ENCODE measurements at places on chromosomes 3 and 15.

GRCh38 chr3:65871305-65872141 lies 167.2 kb downstream of the MAGI1 start:
- no peak for ATAC-seq

GRCh38 chr3:124351430-124352148 lies 359.7 kb upstream of the ROPN1 start:
- no peak for ATAC-seq

DNA sequence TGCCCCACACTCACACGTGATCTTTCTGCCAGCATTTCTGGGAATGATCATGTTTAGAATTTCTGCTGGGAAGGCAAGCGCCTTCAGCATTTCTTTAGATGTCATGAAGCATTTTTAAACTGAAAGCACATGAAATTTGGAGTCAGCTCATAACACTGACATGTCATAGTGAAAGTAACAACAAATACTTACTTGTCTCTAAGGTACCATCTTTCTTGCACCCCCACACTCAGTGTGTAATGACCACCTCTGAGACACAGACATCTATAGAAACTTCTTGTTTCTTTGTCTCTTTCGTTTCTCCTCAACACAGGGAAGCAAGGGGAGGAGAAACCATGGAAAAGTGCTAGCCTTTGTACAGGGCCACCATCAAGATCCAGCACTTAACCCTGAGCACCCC lies 171.7 kb downstream of the RORA start:
- ATAC-seq = peak; percentile 41

DNA sequence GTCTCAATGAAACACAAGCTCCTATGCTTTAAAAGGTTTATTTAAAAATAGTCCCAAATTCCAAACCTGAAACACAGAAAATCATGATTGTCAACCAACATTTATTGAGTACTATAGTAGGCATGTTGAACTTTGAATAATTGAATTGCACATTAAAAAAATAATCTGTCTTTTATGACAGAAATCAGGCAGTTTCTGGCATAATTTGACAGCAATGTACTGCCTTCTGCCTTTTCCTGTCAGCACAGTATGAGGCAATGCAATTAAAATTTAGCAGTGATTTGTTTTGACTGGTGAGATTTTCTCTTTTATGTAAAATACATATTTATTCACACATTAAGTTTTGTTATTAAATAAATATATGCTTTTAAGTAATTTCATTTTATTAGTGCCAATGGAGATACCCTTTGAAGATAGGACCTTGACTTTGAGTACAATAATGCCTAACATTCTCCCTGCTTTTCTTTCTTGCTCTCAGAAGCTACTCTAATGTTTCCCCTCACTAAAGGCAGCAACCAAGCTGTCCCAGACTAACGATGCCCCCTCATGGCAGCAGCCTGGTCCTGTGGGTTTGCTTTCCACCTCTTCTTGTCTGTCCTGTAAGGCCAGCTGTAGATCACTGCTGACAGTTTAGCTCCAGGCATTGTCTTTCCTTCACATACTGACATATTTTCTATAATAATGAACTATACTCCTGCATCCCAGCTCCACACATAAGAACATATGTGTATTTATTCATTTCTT lies 346.7 kb downstream of the IL20RB start:
- ATAC-seq = no peak

DNA sequence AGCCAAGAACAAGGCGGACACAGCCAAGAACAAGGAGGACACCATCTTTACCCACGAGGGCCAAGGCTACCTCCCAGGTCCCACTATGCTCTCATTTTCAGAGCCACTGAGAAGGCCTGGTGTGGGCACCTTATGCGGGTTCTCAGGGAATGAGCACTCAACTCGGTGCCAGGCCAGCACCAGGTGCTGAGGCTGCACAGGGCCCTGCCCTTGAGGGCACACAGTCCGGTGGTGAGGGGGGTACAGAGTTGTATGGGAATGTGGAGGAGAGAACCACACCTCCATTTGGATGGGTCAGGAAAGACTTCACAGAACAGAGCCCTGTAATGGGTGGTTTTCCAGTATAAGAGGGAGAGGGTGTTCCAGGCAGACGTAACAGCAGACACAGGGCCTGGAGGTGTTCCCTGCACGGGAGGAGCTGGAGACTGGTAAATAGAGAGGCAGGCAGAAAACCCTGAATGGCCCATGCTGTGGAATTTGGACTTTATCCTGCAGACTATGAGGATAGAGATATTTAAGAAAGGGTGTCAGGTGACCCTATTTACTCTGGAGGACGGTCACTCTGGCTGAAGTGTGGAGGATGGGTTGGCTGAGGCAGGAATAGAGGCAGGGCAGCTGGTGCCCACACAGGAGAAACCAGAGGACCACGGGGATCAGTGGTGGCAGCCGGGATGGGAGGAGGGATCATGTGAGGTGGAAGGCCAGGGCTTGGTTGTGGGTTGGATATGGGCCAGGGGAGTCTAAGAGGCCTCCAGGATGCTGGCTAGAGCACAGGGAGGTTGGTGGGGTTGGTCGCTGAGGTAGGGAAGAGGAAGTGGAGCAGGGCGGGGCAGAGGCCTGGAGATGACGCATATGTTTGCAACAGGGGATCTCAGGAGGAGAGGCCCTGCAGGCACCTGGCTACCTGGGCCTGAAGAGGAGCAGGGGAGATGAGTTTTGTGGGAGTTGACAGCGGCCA lies 34.6 kb downstream of the CRABP1 start:
- ATAC-seq = peak; percentile 57

- no peak for ATAC-seq
These were observed 217.3 kb downstream of the CACNA2D3 start for GRCh38 chr3:54339608-54340007.

GRCh38 chr15:48939648-48940047 lies 24.1 kb downstream of the SHC4 start:
- no peak for ATAC-seq

- no peak for ATAC-seq
These were observed 14.2 kb downstream of the CRBN start for GRCh38 chr3:3165241-3165640.

DNA sequence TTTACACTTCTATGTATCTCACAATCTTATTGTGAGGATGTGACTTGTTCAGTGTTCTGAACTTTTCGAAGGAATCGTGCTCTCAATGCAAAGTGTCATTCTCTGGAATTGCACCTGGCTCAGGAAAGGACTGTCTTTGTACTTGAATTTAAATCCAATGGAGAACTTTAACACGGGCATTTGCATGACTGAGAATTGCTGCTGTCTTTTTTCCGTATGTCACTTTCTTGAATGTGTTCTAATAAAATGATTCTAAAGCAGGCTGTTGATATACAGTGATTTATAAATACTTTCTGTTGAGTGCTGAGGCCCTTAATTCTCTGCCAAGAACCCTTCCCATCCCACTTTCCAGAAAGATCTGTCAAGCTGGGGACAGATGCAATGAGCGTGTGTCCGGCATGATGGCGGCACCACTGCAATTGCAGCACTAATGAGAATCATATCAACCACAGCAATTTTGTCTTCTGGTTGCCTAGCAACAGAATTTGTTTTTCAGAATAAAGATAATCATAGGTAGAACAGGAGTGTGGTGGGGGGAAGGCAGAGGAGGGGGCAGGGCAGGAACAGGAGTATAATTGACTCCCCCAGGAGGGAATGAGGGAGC lies 210.6 kb upstream of the UMPS start:
- no peak for ATAC-seq

All from stimulated activated memory B cell treated with anti-CD40 and anti-IgM and Interleukin-4, amounts not matched to agents 10 μg/mL and 1 μg/mL and 100 μg/mL, for 72 hours (primary cell).